ENCODE measurements at places on chromosomes 1 and 21.

DNA sequence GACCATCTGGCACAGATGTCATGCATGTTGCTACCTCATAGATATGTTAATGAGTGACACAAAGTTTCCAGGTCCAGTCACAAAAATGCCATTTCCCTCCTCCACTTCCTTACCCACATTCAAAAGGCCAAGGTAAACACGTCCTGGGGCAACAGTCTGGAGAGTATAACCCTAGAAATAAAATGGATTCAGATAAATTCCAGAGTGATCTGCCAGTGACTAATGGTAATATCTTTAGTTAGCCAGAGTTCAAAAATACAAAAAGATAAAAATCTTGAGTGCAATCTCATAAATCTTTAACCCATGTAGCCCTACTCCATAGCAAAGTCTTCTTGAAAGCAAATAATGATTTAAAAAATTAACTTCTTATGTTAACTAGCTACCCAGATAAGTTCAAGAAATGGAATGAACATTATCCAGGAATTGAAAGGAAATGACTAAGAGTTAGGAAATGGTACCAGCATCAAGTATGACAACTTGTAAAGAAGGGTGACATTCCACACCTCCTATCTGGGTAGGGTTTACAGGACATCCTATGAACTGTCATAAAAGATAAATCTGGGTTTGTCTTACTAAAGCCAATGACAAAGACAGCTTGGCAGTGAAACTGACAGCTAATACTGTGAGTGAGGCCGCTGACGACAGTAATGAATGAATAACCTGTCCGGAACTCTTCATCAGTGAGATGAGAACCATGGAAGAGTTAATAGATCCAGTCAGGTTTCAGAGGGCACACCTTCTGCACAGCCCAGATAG lies 18.1 kb downstream of the RGS2 start:
- DNase-seq: no peak

GRCh38 chr1:154352581-154353459 lies 27.5 kb downstream of the ATP8B2 start:
- DNase-seq: no peak

GRCh38 chr1:234562334-234562733 lies 47.6 kb downstream of the IRF2BP2 start:
- no peak for DNase-seq

GRCh38 chr21:42722153-42722552 lies 68.7 kb downstream of the PDE9A start:
- no peak for DNase-seq

DNA sequence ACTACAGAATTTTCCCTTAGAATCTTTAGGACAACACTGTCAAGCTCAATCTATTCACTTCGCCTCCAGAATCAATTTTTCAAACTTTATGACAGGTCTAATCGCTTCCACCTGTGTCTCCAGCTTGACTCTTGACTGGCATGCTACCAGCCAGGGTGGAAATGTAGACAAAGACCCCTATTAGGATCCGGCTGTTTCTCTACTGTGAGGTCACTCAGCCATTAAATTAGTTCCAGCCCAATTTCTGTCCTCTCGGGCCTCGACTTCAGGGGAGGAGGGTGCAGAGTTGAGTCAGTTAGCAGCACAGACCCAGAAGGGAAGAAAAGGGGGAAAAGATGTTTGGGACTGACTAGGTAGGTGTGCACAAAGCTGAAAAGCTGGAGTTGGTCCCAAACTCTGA lies 78.5 kb downstream of the HLCS start:
- no peak for DNase-seq

DNA sequence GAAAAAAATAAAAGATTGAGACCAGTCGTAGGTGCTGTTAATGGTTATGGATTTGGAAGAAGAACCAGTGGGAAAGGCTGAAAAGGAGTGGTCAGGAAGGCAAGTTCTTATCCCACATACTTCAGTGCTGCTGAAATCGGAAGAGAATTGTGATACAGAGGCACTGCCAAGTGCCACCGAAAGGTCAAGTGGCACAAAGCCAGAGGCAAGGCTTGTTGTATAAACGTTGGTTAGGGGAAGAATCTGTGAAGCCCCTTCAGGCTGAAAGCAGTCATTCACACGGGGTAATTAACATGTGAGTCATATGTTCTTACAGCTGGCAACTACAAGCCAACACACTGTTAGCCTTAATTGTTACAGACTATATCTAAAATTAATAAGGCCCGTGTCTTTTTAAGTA lies 48.8 kb downstream of the ZBTB40 start:
- DNase-seq: peak; percentile 32

GRCh38 chr21:23452384-23453083 lies 2154.7 kb downstream of the MRPL39 start:
- no peak for DNase-seq

DNA sequence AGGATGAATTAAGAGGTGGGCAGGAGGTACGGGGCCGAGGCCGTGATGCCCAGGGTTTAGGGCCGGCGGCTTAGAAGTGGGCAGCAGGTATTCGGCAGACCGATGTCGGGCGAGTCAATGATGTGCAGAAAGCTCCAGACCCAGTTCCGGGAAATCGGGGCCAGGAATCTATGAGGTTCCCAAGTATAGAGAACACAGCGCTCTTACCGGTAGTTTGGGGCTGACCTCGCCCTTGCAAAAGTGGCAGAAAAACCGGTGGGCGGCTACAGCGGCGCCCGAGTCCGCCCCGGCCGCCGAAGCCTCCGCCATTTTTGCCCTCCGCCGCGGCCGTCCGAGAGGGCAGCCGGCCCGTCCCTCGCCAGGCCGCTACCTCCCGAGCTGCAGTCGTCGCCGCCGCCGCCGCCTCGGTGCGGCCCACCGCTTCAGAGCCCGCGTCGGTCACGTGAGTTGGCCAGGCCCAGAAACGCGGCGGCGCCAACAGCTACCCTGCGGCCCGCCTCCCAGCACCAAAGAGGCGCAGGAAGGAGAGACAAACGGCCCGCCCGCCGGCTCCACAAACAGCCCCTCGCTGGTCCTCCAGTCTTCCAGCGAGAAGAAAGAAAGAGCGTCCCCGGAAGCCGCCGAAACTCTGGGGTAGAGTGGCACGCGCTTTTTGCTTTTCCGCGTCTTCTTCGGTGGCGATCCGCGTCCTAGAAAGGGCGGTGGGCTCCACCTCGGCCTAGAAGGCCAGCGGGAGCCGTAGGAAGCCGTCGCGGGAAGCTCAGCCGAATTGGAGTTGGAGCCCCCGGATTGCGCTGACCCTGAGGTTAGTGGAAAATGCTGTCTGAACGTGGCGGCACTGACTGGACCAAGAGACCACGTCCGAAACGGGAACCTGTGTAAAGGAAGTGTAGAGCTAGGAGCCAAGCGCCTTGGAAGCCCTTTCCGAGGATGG lies at the start of the genes POLR3C and RNF115:
Gene POLR3C (plus strand): TSS at position 636 of the 934 bp plus-strand sequence. CDS start 1,577 bp downstream, outside the sequence.
Gene RNF115 (minus strand): TSS at position 531 of the 934 bp plus-strand sequence. CDS start 222 bp downstream, at position 309.
- peak; percentile 22 for DNase-seq

DNA sequence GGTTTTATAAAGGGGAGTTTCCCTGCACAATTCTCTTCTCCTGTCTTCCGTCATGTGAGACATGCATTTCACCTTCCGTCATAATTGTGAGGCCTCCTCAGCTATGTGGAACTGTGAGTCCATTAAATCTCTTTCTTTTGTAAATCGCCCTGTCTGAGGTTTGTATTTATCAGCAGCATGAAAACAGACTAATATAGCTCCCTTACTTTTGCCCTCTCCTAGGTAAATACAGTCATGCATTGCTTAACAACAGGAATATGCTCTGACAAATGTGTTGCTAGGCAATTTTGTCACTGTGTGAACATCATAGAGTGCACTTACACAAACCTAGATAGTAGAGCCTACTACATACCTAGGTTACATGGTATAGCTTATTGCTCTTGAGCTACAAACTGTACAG lies 616.8 kb downstream of the RWDD3 start:
- no peak for DNase-seq

DNA sequence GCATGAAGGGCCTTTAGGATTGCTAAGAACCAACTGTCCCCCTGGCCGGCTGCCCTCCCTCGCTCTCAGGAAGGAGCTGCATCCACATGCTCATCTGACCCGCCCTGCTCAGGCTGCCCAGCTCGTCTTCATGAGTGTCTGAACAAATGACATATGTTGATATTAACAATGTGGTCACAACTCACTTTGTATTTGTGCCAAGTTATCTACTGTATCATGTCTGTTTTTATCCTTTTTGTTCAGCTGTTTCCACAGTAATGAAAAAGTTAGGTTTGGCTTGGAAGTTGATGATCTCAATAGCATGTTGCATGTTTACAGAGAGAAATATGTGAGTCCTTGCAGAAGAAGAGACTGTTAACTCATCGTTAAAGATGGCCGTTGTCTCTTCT lies 75.1 kb downstream of the PHTF1 start:
- no peak for DNase-seq

- DNase-seq: no peak
Measured at GRCh38 chr1:39795651-39796050, 7.0 kb upstream of the BMP8B start.

GRCh38 chr1:90614872-90615271 lies 102.2 kb downstream of the BARHL2 start:
- no peak for DNase-seq

DNA sequence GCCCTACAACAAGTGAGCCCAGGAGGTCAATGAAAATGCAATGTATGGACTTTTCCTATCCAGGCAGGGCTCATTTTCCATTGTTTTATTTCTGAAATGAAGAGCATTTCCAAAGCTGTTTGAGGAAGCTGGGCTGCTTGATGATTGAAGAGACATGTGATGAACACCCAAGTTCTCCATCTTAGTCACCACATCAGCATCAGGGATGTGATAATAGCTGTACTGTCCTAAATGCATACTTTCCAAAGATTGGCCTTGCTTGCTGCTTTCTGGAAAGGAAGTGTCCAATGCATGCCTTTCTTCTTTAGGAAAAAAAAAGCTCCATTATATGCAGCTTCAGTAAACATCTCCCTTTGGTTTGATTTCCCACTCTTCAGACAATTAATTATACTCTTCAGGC lies 425.9 kb upstream of the RUNX1 start:
- DNase-seq: no peak

- no peak for DNase-seq
Measured at GRCh38 chr21:20451046-20451445, 547.2 kb upstream of the NCAM2 start.

DNA sequence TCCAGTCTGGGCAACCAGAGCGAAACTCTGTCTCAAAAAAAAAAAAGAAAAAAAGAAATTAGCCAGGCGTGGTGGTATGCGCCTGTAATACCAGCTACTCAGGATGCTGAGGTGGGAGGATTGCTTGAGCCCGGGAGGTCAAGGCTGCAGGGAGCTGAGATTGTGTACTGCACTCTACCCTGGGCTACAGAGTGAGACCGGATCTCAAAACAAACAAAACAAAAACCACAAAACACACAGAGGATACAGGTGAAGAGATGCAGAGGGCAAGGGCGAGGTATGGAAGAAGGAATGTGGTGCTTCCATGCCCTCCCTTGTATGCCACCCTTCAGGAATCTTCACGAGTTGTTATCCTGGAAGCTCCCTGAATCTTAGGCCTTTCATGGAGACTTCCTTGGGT lies 68.5 kb downstream of the NDUFS5 start:
- no peak for DNase-seq

DNA sequence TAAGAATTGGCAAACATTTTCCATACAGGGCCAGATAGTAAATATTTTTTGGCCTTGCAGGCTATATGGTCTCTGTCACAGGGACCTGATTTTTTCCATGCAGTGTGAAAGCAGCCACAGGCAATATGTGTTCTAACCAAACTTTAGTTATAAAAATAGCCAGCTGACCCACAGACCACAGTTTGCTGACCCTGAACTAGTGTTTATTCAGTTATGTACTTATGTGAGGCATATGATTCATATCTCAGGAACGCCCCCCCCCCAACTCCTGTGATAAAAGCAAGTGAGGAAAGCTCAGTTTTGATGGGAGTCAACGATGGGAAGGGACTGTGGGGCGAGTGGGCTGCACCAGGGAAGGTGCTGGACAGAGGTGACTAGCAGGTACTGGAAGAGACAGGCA lies 80.1 kb downstream of the HMGB4 start:
- DNase-seq: no peak

GRCh38 chr1:193658691-193659090 lies 472.3 kb upstream of the B3GALT2 start:
- no peak for DNase-seq

DNA sequence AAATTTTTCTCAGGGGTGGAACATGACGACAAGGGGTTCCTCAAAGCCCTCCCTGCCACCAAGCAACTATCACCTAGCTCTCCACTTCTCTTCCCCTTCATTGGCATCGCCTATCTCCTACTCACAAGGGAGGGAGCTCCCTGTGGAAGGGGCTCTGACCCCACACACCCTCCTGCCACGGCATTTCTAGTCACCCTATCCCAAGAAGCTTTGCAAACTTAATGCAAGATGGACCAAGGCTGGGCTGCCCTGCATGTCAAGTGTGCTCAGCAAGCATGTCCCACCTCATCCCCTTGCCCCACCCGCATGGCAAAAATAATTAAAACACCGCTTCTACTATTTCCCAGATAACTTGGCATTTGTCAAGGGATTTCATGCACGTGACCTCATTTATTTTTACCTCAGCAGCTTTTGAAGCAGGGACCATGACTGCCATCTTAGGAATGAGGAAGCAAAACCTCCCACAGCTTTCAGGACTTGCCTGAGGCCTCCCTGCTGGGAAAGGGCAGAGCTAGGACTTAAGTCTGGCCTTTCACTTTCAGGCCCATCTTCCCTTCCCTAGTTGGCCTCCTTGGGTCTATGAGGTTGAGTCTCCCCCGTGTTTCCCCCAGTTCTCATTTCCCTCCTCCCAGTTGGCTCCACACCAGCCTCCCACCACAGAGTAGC lies 161.3 kb downstream of the TSEN15 start:
- no peak for DNase-seq

DNA sequence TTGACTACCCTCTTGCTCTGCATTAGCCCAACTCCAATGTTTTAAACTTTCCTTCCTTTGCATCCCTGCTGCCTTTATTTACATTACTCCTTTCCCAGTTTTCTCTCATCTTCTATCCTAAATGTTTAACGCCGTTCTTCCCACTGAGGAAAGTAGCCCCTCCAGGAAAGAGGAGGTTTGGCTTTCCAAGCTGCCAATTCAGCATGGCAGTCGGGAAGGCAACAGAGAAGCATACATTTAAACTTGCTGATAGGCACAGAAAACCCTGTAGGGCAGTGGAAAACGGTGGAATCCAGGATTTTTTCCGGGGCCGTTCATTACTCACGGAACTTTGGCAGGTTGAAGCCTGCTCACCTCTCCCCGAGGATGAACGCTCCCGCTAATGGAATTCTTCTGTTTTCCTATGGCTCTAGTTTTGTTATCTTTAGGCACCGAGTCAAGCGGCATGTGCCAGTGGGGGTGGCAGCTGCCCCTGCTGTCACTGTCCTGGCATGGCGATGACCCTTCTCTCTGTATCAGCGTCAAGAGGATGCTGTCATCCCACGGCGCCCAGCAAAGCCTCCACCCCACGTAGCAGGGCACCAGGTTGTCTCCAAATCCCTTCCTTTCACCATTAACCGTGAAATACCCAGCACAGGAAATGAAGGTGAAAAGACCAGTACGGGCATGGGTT lies 48.3 kb downstream of the ZBTB18 start:
- DNase-seq: no peak

- DNase-seq: no peak
Measured at GRCh38 chr1:198679535-198680173, 40.8 kb downstream of the PTPRC start.

- DNase-seq: no peak
Measured at GRCh38 chr1:224761245-224761644, 145.1 kb downstream of the CNIH3 start.
